Endothelial cell (in vitro differentiated cells): ENCODE measurements at places on chromosomes 5 and 9.

DNA sequence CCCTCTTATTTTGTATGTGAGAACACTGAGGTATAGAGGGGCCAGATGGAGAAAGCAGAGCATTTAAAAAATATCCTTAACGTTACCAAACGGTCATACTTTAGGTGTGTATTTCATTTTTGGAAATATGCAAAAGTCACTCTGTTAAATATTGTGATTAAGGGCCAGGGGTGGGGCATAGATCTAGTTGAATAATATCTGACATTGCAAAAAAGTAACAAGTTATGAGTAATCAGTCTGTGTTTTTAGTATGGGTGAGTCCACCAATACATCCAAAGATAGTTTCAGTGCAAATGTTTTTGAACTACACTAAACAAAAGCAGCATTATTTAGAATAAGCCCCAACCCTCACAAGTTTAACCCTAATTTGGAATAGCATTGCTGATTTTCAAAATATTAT lies 45.3 kb upstream of the CCDC112 start:
- no peak for DNase-seq

DNA sequence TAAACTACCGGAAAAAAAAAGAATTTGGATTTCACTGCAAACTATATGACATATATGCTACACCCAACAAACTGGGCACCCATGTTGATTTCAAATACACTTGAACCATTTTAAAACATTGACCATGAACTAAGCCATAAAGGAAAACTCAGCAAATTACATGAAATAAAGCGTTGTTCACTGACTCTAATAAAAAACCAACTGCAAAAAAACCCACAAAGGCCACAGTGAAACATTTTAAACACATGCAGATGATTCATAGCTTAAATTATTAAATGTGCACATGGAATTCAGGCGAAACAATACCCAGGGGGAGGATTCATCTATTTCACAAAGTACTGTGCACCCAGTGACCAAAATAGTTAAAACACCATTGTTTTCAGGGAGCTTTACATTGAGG lies 33.3 kb downstream of the MTRR start:
- no peak for DNase-seq

GRCh38 chr9:73548201-73548600 lies 396.5 kb downstream of the ANXA1 start:
- no peak for DNase-seq

DNA sequence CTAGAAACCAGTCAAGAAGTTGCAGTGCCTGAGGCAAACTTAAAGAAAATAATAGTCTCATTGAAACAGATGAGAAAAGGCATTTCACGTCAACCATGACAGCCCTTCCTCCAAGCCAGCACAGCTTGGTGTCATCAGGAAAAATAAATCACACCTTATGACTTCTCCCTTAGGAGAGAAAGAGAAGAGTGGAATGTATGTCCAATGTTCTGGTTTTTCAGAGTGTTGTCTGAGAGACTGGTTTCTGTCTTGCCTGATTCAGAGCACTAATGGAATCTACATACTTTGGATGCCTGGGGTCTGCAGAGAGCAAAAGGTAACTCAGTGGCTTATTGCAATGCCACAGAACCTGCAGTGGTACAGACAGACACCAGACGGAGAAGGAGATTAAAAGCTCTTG lies 105.5 kb upstream of the PDE4D start:
- DNase-seq: no peak

GRCh38 chr5:375921-376798 lies 54.6 kb downstream of the AHRR start:
- DNase-seq: no peak

- DNase-seq: no peak
Observed at GRCh38 chr5:84299959-84300358, 84.7 kb downstream of the EDIL3 start.

DNA sequence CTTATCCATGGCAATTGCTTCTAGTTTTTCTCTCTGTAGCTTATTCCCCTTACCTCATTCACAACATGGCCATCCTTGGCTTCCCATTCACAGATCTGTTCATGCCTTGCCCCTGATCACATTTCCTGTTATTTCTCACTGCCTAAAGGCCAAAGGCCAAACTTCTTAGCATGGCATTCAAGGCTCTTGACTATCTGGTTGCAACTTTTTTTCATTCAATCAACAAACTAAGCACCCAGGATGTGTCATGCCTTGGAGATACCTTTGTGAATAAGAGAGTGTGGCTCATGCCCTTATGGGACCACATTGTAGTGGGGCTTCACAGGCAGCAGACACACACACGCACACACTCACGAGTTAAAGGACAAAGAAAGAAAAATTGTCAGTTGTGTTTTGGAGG lies 27.6 kb downstream of the FGF1 start:
- DNase-seq: no peak

DNA sequence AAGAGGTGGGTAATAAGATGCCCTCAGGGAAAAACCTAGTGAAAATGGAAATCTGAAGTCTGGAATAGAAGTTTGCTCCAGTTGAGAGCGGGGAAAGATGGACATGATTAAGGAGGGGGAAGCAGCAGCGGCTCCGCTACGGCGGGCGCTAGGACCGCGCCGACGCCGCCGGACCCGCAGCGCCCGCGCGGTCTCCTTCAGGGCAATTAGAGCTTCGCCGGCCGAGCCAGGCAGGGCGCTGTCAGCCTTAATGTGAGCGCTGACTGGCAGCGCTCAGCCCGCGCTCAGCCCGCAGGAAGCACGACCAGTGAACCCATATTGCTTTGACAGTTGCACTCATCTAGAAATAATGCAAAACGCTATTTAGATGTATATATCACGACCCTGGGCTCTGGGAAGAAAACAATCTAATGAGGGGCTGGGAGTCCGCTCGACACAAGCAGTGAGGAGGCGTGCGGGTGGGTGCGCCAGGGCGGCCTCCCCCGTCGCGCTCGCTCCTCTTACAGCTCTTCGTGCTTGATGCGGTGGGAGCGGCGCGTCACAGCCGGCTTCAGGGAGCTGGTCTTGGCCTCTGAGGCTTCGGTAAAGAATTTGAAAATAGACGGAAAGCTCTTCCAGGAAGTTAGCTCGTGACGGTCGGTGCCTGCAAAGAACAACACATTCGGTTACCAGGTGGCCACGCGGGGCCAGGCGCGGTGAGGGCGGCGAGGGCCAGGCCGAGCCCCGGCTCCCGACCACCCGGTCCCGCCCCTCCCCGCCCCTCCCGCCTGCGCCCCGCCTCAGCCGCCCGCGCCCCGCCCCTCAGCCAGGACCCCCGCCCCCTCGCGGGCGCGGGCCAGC lies 37.7 kb downstream of the NR2F1 start:
- DNase-seq: peak; percentile 71
